ENCODE measurements at places on chromosomes 1 and 21. TPM values are rescaled to one million over a fixed set of nuclear protein-coding genes. Genes with fewer than 3 reads are reported as not detected.

DNA sequence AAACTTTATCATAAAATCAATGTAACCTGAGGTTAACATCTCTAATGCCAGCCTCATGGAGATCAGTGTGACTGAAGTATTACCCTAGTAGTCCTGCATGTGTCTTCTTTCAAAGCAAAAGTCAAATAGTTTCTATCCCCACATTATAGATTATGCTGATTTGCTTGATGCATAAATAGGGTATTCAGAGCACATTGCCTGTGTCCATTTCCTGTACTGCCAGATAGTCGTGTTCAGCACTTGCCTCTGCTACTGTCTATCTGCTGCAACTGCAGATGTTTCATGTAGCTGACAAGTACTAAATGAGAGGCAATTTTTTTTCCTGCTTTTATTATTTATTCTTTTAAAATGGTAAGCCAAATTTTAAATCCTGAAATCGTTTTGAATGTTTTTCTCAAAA is 348.7 kb downstream of the CHRM3 start:
- no peak for DNase-seq

- DNase-seq: no peak
Observed at GRCh38 chr1:225977937-225978748, 21.0 kb downstream of the SDE2 start.

DNA sequence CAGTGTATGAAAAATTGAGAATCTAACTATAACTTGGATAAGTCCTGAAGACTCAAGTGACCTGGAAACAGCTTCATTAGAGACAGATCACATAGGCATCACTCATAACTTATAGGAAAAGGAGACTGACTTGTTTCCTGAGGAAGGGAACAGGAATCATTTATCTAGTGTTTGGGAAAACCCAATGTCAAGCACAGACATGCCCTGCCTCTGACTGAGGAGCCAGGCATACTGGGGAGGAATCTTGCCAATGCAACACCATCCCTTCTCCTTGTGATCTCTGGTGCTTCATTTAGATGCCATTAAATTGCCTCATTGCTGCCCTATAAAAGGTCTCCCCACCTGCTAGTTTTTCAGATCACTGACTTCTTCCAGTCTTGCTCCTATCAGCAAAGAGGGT is 10.3 kb downstream of the LCE4A start:
- DNase-seq: no peak

- no peak for DNase-seq
Observed at GRCh38 chr1:65812065-65812464, 19.4 kb downstream of the PDE4B start.

DNA sequence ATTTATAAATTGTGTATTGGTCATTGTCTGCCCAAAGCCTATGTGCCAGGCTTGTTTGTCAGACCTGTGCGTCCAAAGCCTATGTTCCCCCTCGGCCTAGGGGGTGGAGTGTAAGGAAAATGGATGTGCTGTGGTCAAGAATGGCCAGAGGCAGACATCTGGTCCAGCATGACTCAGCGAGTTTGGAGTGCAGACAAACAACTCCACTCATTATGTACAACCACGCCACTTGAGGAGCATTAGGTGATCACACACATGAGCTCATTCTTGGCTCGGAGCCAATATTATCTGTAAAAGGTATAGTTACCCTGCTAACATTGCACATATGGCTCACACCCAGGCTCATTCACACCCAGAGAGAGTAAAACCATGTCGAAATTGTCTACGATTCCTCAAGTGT is 1047.6 kb upstream of the ADGRL4 start:
- DNase-seq: peak; percentile 1

- no peak for DNase-seq
Observed at GRCh38 chr1:112359961-112360767, 35.9 kb upstream of the CTTNBP2NL start.

DNA sequence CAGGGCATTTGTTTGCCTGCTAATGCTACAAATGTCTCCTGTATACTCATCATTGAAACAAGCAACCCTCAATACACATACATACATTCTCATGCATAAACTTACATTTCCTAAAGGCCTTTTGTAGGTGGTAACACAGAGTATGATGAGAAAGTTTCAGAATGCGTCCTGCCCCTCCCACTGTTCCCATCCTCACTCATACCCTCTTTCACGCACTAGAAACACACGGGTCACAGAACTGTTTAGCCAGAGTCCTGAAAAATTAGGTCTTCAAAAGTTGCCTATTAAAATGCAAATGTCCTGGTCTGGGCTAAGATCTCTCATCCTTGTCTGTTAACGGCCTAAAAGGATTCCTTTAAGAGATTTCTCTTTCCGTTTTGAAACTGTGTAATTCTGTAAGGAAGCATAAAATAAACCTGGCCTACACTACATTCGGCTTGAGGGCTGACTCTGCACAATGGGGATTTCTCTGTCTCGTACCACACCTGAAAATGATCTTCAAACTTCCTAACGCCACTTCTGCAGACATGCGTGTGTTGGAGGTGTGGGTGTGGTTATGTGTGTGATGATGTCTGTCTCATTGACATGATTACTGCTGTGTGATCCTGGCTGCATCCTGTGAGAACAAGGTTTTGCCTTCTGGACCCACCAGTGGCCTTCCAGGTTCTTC is 5.3 kb upstream of the FCER1A start:
- DNase-seq: no peak

DNA sequence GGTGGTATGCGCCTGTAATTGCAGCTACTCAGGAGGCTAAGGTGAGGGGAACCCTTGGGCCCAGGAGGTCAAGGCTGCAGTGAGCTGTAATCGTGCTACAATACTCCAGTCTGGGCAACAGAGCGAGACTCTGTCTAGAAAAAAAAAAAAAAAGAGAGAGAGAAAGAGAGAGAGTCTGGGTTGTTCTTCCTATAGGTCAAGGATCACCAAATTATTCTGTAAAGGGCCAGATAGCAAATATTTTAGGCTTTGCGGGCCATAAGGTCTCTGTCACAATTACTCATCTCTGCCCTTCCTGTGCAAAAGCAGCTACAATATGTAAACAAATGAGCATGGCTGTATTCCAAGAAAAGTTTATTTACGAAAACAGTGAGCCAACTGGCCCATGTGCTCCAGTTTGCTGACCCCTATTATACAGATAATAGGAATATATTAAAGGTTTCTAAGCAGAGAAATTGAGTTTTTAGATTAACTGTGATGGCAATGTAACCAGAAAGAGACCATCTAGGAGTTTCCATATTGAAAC is 2.1 kb downstream of the SASS6 start:
- DNase-seq: no peak

DNA sequence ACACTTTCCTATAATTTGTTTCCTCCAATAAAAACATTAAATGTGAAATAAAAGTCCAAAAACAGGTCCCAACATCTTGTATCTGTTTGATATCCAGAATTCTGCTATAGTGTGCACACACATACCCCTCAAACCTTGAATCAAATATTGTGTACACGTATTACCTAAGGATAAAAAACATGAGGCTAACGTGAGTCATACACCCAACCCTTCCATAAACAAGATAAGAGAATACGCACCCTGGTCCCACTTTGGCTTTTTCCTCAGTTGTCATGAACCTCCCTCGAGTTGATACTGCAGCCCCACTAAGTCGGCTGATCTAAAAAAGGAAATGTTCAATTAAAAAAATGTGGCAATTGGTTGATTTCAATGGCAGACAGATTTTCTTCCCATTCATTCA is 5.2 kb downstream of the KHDC4 start:
- DNase-seq: no peak

DNA sequence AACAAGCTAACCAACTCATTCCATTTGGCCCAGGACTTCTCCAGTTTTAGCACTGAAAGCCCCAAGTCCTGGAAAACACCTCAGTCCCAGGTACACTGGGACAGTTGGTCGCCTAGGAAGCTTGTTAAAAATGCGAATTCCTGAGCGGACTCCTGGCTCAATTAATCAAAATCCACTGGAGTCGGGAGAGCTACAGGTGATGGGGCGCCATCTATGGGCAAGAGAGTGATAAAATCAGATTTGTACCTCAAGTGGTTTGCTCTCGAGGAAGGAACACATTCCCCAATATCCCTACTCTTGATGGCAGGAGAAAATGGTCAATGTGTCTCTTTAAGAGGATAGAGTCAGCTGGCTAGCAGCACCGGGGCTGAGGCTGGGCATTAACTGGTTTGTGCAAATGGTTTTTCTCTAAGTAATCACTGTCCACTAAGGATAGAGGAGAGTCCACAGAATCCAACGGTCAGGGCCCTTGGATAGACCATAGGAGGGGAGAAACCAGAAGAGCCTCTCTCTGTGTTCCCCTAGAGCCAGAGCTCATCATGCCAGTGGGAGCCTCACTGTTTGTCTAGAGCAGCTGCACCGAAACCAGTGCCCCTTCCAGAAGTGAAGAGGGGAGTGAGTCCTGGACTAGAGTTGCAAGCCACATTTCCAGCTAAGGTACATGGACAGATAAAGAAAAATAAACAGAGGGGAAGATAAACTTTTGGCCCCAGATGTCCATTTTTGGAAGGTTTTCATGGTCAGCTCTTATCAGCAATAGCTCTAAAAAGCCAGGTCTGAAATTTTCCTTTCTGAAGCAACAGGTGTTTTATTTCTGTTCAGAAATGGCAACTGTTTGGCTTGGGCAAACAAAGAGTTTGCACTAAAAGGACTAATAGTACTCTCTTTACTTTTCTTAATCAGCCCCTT is 148.5 kb downstream of the TENT5C start:
- DNase-seq: peak; percentile 58

GRCh38 chr1:221509575-221510355 is 232.1 kb downstream of the DUSP10 start:
- DNase-seq: no peak

- DNase-seq: no peak
Observed at GRCh38 chr1:110787328-110788071, 85.4 kb upstream of the CD53 start.

GRCh38 chr1:33875862-33876261 is 12.0 kb downstream of the HMGB4 start:
- DNase-seq: no peak

DNA sequence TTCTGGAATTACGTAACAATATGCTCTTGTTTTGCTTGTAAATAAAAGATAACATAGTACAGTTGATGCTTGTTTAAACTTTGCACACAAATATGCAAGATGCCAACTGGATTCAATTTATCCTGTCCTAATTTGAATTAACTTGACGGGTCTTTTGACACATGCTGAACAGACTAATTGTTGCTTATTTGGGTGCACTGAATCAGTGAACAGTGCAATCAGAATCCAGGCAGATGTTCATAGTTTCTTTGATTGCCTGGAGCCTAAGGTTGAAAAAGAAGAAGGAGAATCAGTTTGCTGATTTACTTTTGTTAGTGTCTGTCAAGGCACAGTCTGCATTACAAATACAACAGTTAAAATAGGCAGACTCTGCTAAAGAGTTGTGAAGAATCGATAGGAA is 307.9 kb downstream of the COL11A1 start:
- DNase-seq: no peak

- no peak for DNase-seq
Observed at GRCh38 chr1:10105484-10105883, 72.7 kb downstream of the UBE4B start.

DNA sequence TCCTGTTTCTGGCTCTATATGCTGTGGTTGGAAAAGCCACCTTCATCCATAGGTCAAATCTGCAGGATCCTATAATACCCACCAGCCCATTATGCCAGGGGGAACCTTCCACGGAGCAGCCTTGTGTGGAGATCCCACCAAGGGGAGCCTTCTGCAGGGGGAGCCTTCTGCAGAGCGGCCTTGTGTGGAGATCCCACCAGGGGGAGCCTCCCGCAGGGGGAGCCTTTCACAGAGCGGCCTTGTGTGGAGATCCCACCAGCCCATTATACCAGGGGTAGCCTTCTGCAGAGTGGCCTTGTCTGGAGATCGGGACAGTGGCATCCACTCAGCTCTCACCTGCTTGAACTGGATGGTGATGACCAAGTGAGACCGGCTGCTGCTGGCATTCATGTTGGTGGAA is 85.3 kb downstream of the SCCPDH start:
- DNase-seq: no peak

- DNase-seq: no peak
Observed at GRCh38 chr1:25641931-25642573, 25.5 kb downstream of the MAN1C1 start.

DNA sequence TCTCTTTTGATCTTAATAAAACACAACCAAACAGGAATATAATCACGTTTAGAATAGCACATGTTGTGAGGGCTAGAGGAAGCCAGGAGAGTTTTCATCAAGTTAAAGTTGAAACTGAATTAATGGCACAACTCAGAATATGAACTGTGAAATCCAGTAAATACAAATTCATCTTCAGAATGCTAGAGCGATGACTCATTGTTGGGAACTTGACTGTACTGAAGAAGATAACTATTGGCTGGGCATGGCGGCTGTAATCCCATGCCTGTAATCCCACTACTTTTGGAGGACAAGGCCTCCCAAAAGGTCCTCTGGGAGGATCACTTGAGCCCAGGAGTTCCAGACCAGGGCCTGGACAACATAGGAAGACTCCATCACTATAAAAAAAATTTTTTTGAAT is 8.8 kb downstream of the SYF2 start:
- no peak for DNase-seq

DNA sequence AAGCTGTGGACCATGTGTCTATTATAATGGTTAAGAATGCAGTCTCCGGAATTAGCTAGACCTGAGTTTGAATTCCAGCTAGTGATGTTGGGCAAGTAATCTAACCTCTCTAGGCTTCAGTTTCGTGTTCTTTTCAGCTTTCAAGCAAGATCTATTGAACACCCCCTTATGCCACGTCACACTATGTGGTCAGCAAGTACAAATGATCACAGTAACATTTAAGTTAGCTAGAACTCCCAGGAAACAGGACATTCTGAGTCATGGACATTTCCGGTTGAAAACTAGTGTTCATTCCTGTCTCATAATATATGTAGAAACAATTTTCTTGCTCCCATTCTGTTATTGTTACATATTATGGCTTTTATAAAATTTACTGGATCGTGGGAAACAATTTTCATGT is 34.0 kb upstream of the NHLH2 start:
- DNase-seq: no peak

DNA sequence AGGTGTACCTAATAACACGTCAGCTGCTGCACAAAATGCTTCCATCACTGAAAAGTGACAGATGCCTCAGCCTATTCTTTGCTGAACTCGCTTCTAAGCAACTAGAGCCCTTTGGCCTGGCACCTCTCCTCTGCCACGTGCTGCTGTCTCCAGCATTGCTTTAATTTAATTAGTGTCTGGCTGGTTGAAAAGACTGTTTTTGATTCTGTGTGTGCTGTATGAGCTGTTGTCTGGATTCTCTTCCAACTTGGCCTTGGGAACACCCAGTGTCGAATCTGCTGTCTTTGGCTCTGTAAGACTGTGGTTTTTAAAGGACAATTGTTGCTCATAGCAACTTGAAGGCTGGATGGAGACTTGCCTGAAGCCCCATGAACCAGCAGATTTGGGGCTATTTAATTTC is 109.5 kb downstream of the PSMG1 start:
- DNase-seq: no peak

GRCh38 chr1:33927721-33928120 is 63.8 kb downstream of the HMGB4 start:
- DNase-seq: no peak

GRCh38 chr21:25324666-25325065 is 282.6 kb downstream of the MRPL39 start:
- no peak for DNase-seq

Gene NCMAP
- polyA plus RNA-seq: 0.13 TPM

Gene MATN1
- polyA plus RNA-seq: 0.10 TPM

Gene GTF2B
- polyA plus RNA-seq: 24.8 TPM

Gene C1orf53
- polyA plus RNA-seq: 6.0 TPM

Gene RCSD1
- polyA plus RNA-seq: not detected

Gene ATP1A4
- polyA plus RNA-seq: not detected

Gene CCDC17
- 0.49 TPM for polyA plus RNA-seq

Gene IGFN1
- 4.7 TPM for polyA plus RNA-seq

Gene LAMB3
- 9.1 TPM for polyA plus RNA-seq

Gene COL11A1
- polyA plus RNA-seq: 13.3 TPM

Gene DIPK1A
- polyA plus RNA-seq: 10.5 TPM
